ENCODE measurements at places on chromosomes 11 and 22.

DNA sequence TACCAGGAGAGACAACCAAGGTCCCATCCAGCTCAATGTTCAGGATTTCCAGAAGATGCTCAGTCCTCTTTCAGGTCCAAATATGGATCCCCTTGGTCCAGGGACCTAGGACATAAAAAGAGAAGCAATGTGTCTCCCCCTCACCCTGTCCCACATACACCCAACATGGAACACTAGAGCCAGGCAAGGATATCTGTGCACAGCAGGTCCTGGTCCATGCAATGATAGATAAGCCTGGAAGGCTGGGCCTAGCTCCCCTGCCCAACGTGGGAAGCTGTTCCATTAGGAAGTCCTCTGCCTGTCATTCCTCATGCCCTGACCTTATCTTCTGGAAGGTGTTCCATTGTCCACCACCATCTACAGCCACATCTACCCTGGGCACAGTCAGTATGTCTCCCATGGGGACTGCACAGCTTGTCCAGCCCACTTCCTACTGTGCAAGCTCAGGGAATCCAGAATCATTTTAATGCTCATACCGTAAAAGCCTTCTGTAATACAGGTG, 1434.8 kb downstream of the TBC1D22A start:
- DNase-seq, result no peak

GRCh38 chr11:46335890-46336562, 11.2 kb upstream of the DGKZ start:
- no peak for DNase-seq

DNA sequence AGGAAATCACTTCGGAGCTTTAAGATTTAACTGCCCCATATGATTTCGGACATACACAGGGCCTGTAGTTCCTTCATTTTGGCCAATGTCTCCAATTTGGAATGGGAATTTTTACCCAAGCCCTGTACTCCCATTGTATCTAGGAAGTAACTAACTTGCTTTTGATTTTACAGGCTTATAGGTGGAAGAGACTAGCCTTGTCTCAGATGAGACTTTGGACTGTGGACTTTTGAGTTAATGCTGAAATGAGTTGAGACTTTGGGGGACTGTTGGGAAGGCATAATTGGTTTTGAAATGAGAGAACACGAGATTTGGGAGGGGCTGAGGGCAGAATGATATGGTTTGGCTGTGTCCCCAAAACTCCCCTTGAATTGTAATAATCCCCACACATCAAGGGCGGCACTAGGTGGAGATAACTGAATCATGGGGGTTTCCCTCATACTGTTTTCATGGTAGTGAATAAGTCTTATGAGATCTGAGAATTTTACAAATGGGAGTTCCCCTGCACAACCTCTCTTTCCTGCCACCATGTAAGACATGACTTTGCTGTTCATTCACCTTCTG, 130.5 kb downstream of the LARGE1 start:
- DNase-seq, result no peak

- DNase-seq, result no peak
Measured at GRCh38 chr11:119672597-119672996, 56.4 kb downstream of the NECTIN1 start.

DNA sequence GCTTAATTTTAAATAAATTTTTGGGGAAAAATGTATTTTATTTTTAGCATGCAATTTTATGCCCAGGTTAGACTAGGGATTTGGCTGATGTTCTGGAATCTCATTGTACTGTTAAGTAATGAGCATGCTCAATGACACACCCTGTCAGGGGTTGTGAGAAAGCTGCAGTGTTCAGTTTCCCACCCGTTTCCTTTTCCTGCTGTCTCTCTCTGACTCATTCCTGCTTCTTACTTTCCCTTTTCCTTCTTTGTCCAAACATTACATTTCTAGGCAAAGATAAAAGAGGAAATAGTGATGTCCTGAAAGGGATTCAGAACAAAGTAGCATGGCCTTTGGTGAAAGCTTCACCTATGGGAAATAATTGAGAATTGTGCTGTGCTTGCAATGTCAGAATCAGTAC, 22.7 kb downstream of the OOSP3 start:
- DNase-seq, result no peak

- no peak for DNase-seq
Measured at GRCh38 chr11:68009391-68010089, 587 bp upstream of the ALDH3B1 start.

DNA sequence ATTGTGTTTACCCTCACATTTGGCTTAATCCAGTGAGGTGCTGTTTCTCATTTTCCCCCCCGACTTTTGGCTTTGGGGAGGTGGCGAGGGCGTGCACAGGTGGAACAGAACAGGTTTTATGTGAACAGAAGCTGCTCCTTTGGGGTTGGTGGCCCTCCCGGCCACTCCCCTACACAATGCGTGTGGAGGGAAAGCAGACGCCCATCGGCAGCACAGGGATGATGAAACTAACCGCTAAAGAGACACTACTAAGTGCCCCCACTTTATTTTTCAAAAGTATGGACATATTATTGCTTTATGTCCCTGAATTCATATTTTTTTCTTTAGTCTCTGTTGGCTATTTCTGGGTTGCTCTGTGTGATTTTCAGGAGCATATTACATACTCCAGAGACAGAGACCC, 160.9 kb downstream of the ENTHD1 start:
- DNase-seq, result no peak

- no peak for DNase-seq
Measured at GRCh38 chr22:39535357-39535725, 2.8 kb upstream of the RPS19BP1 start.

GRCh38 chr11:18696638-18697225, 1.8 kb upstream of the TMEM86A start:
- no peak for DNase-seq

DNA sequence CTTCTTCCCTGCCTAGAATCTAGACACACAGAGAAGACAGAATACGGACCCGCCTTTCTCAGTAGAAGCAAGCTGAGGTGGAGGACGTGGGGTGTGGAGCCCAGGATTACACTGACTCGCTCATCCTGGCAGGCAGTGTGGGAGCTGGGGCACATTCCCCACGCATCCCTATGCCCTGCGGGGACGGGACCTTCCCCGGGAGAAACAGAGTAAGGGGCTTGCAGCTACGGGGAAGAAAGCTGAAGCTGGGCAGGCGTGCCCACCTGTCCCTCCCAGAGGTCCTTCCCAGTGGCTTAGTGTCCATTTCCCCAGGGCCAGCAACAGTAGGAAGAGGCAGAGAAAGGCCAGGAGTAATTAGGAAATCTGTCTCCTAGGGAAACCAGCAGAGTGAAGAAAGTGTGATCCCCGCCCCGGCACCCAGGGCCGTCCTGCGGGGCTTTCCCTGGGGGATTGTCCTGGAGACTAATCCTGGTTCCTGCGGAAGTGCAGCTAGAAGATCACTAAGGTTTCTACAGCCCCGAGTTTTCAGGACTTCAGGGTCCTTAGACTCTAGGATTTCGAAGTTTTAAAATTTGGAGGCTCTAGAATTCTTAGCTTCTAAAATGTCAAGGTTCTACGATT, 7.8 kb downstream of the DNAJB13 start:
- no peak for DNase-seq

DNA sequence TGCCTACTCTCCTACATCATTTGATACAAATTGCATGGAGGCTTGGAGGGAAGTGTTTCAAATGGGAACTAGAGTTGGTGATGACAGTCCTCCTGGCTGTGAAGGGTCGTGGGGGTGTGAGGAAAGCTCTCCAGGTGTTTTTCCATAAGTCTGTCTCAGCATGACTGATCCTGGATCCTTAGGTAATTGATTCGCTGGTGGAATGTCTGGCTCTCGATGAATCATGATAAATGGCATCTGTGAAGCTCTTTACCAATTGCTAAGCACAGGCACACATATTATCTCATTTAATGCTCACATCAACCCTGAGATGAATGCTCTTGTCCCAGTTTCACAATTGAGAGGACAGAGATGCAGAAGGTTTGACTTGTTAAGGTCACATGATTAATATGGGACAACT, 107.5 kb downstream of the PKNOX2 start:
- DNase-seq, result no peak

GRCh38 chr22:49575703-49576081, 252.0 kb downstream of the BRD1 start:
- DNase-seq, result no peak

DNA sequence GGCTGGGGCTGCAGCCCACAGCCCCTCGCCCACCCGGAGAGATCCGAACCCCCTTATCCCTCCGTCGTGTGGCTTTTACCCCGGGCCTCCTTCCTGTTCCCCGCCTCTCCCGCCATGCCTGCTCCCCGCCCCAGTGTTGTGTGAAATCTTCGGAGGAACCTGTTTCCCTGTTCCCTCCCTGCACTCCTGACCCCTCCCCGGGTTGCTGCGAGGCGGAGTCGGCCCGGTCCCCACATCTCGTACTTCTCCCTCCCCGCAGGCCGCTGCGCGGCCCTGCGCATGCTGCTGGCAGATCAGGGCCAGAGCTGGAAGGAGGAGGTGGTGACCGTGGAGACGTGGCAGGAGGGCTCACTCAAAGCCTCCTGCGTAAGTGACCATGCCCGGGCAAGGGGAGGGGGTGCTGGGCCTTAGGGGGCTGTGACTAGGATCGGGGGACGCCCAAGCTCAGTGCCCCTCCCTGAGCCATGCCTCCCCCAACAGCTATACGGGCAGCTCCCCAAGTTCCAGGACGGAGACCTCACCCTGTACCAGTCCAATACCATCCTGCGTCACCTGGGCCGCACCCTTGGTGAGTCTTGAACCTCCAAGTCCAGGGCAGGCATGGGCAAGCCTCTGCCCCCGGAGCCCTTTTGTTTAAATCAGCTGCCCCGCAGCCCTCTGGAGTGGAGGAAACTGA, 731 bp downstream of the GSTP1 start:
- peak; percentile 85 for DNase-seq

- peak; percentile 91 for DNase-seq
Measured at GRCh38 chr11:17352950-17353820, 1.6 kb downstream of the NCR3LG1 start.

DNA sequence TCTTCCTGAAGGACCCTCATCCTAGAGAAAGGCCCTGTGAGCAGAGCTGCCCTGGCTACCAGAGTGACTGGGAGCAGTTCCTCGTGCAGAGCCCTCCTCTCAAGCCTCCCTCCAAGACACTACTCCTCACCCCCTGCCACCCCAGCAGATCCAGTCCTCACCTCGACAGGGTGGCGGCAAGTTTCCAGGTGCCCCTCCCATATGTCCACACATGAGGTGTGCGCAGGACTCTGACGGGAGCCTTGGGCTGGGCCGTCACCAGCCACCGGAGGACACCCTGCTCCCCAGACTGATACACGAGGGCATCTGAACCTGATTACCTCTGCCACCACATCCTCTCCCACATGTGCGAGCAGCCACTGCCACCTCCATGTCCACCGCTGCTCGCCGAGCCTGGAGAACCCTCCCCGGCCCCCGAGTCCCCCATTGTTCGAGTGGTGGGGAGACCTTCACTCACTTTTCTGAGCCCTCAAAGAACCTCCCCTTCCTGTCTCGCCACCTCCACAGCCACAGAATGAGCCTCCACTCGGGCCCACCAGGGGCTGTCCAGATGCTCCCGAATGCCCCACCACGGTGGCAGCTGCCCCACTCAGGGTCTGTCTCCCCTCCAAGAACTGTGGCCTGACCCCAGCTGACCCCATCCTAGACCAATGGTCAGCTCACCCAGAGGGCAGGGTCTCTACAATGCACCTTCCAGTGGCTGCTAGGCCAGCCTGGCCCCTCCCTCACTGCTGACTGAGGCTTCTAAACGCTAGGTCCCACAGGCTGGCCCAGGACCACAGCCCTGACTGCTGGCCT, 62.5 kb downstream of the DGCR2 start:
- no peak for DNase-seq

DNA sequence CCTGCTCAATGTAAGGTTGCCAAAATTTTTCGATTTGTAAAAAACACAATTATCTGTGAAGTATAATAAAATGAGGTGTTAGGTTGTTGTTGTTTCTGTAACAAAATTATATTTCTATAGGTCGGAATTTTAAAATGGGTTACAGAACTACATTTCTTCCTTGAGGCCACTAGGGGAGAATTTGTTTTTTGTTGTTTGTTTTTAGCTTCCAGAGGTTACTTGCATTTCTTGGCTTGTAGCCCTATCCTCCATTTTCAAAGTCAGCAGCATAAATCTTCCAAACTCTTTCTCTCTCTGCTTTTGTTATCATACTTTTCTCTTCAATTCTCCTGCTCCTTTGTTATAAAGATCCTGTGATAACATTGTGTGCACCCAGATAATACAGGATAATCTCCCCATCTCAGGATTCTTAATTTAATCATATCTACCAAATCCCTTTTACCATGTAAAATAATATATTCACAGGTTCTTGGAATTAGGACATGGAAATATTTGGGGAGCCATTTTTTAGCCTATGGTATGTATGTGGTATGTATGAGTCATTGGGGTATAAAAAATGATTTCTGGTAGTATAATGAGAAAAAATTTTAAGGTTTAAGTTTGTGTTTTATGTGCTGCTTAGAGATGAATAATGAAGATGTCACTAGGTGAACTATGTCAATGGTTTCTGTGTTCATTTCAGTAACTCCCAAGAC, 9.4 kb upstream of the PATL1 start:
- no peak for DNase-seq

DNA sequence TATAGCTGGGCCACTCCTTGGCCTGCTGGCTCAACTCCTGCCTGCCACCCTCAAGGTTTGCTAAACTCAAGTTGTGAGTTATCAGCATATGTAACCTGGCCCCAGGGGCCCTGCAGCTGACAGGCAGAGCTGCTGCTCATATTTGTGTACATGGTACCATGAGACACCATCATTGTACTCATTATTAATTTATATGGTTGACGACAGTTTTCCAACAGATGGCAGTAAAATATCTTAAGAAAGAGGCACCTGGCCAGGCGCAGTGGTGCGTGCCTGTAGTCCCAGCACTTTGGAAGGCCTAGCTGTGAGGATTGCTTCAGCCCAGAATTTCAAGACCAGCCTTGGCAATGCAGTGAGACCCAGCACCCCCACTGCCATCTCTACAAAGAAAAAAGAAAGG, 11.4 kb upstream of the DENND5A start:
- DNase-seq, result no peak

GRCh38 chr11:88827018-88827676, 238.6 kb downstream of the GRM5 start:
- DNase-seq, result no peak

GRCh38 chr22:21051145-21051830, 5.5 kb downstream of the LRRC74B start:
- DNase-seq, result no peak

DNA sequence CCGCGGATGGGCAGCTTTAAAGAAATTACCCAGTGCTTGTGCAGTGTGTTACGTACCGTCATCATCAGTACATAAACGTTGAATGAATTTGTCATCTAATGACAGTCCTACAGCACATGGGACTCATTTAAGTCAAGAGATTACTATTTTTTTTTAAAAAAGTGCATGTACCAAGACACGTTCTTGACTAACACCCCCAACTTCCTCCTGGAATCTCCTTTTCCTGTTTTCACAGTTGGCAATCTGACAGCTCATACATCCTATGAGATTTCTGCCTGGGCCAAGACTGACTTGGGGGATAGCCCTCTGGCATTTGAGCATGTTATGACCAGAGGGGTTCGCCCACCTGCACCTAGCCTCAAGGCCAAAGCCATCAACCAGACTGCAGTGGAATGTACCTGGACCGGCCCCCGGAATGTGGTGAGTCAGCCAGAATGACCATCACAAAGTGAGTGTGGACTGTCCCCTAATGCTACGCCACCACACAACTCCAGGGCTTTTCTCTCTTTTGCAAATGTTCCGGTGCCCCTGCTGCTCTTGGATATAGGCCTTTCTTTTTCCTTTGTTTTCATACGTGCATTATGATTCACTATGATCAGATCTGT, 162.0 kb upstream of the SORL1-AS1 start:
- no peak for DNase-seq

- DNase-seq, result no peak
Measured at GRCh38 chr11:108881131-108881530, 216.3 kb downstream of the DDX10 start.

GRCh38 chr11:66112601-66113499, 42.8 kb downstream of the PACS1 start:
- peak; percentile 33 for DNase-seq

- no peak for DNase-seq
Measured at GRCh38 chr11:112582366-112582765, 321.7 kb upstream of the PLET1 start.

Measured in Caco-2 (cell line).